ENCODE measurements at places on chromosomes 6 and 20.

- DNase-seq, result peak; percentile 63
Observed at GRCh38 chr6:93416571-93417420, 2.6 kb downstream of the EPHA7 start.

DNA sequence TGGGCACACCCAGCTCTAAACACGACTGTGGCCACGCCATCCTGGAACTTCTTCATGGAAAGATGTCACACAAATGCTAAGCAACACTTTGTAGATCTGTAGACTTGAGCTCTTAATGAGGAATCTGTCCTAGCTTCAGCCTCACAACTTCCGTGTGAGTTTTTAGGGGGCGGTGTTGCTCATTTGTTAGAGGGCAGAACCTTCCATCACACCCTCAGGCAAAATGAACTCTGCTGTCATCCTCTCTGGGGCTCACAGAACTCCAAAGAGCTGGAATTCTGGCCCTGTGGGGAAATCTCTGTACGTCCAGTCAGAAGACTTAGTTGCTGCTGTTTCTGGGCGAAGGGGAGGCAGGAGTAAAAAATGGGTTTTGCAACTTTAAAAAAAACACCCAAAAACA, 49.8 kb downstream of the NRN1 start:
- DNase-seq, result no peak

DNA sequence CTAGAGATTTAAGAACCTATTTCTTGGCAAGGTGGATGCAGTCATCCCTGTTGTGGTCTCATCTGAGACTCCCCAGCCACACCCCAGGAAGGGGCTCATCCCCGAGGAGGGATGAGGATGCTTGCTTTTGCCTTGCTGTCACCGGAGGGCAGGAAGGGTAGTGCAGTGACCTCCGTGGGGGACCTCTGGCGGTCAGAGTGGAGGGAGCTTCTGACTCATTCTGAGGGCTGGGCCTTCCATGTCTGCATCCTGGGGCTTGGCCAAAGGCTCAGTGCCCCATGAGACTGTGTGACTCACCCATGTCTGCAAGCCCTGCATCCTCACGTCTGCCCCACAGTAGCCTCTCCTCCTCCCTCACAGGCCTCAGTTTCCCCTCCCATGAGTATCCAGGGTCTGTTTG, 38.7 kb downstream of the UQCC2 start:
- DNase-seq, result no peak

GRCh38 chr6:107082045-107082444, 33.3 kb downstream of the BEND3 start:
- DNase-seq, result no peak

- no peak for DNase-seq
Observed at GRCh38 chr6:116954938-116955337, 77.9 kb downstream of the RFX6 start.

DNA sequence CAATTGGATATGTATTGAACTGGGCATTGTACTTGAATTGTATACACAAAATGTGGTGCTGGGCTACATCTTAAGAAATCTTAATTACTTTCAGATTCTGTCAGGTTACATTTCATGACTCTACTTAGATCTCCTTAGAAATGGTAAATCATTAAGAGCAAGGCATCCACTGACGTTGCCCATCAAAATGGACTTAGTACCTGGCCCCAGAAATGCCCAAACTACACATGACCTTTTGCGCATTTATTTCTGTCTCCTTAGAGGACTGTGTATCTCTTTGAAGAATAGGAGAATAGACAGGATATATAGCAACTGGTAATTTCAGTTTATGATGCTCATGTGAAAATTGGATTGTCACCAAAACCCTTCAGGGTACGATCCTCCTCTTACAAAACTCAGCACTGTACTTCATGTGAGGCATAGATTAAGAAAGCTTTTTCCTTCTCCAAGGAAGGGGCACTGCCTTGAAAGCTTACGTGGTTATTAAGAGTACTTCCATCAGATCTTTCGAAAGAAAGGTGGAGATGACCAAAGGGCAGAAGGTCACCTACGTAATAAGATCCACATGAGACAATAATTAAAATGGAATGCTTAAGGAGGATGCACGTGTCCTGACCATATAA, 61.4 kb upstream of the BMP2 start:
- DNase-seq, result no peak
